ENCODE measurements at places on chromosomes 5 and 9.

DNA sequence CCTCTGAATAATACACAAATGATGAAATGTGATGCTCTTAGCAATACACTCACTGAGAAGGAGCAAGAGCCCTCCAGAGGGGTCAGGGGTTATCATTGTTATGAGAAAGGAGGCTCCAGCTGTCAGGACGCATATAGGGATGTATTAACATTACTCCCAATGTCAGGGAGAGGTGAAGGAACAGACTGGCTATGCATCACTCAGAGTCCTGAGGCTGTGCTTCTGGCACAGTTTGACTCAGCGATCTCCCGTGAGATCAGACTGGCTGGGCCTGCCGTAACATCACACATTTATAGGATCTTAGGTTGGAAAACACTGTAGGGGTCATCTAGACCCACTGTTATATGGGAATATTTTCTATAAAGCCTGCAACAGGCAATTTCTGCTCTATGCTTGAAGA, 226.5 kb upstream of the GLRA1 start:
- DNase-seq = no peak

GRCh38 chr5:92633875-92634487, 947.0 kb downstream of the NR2F1-AS1 start:
- no peak for DNase-seq

GRCh38 chr9:16671591-16672137, 198.8 kb downstream of the BNC2 start:
- no peak for DNase-seq

DNA sequence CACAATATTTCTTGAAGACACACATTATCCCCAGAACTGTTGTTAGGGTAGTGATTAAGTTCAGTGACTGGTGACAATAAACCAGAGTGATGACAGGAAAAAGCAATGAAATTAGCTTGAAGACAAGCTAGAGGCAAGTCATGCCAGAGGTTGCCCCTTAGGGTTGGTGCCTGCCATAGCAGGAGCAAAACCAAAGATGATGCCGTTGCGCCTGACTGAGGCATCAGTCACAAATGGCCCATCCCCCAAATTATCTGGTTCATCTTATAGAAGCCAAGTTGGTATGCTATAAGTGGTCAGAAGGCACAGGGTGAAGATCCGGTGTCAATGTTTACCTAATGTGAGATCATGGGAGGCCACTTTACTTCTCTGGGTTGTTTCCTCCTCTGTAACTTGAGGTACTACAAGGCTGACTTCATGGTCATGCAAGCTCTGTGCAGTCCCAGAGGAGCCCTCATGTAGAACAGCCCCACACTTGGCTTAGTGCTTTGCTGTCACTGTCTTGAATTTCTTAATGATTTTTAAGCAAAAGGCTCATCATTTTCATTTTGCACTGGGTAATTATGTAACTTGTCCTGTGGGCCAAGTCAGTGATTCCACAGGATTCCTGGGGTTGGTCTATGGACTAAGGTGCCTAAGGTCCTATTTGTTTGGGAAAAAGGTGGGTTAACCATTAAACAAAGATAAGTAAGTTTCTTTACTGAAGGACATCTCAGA, 211.3 kb downstream of the MAN2A1 start:
- no peak for DNase-seq
